ENCODE measurements at places on chromosomes 6 and 20.

DNA sequence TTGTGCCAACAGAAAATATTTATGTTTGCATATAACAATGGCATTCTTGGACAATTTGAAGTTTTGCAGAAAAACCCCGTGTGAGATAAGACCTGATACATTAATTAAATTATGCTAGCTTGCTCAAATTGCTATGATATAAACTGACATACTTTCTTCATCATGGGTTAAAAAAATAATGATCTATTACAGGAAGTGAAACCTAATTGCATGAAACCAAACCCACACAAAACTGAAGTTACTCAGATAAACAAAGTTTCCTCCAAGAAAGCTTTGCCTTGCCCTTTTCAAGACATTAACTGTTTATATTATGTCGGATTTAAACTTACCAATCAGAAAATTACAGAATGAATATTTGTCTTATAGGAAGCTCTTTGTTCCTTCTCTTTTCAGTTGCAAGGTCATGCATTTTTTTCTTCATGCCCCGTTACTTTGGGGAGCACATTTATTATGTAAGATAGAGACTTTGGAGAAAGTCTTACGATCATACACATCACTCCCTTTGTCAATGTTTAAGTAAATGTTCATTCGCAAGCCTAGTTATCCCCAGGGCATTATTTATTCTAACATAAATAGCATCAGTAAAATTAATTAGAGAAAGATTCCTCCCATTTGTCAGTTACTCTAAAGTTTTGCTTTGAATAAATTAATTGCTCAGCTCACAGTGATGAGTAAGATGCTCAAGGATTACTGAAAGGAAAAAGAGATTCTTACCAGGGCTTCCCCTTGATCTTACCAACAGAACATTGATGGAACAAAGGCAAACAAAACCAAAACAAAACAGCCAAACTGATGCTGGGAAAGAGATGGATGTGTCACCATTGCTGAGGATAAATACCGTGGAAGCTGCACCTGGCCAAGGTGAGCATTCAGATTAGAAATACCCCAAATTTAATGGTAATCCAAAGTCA, 14.8 kb upstream of the TMEM244 start:
- DNase-seq, result no peak

DNA sequence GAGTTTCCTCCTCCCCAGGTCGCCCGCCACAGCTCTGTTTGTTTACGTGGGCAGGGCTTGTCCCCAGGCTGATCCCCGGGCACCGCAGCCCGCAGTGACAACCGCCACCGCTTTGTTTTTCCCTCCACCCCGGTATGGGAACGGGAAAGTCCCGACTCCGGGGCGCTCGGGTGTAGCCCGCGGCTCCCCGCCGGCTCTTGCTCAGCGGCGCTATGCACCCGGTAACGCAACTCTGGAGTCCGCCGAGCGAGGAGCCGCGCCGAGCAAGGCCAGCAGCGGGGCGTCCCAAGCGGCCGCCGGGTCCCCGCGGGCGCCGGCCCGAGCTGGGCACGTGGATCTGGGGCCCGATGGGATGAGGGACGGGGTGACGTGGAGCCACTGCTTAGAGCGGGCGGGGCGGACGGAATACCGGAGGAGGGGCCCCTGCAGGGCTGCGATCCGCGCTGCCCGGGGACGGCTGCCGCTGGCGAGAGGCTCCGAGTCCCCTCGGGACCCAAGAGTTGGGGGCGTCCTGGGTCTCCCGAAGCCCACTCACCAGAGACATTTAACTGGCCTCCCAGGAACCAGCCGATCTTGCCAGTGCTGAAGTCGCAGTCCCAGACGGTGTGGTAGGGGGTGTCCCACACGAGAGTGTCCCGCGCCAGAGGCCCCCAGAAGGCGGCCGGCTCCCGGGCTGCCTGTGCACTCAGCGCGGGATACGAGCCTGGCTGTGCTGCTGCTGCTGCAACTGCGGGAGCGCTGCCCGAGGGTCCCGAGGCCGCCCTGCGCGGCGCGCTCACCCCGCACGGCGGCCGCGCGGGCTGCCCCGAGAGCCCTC, 497 bp downstream of the ACSS1 start:
- DNase-seq, result peak; percentile 68

DNA sequence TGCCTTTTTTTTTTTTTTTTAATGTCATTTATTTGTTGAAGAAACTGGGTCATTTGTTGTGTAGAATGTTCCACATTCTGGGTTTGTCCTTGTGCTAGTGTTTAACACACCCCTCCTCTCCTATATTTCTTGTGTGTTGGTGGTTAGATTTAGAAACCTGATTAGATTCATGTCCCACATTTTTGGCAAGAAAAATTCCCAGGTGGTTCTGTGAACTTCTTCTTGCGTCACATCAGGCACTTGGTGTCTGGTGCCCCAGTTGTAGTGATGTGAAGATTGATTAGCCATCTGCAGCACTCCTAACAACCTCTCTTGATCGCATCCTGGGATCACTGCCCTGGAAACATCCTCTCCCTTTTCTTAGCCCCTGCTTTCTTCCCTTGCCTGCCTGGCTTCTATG, 7.8 kb downstream of the PIGT start:
- no peak for DNase-seq

- no peak for DNase-seq
Measured at GRCh38 chr6:129419324-129419723, 290.7 kb downstream of the ARHGAP18 start.

GRCh38 chr6:84892671-84893070, 128.3 kb upstream of the TBX18 start:
- no peak for DNase-seq

- no peak for DNase-seq
Measured at GRCh38 chr6:136753624-136754023, 38.7 kb downstream of the MAP3K5 start.

- DNase-seq, result no peak
Measured at GRCh38 chr6:126650931-126651330, 311.0 kb downstream of the CENPW start.

DNA sequence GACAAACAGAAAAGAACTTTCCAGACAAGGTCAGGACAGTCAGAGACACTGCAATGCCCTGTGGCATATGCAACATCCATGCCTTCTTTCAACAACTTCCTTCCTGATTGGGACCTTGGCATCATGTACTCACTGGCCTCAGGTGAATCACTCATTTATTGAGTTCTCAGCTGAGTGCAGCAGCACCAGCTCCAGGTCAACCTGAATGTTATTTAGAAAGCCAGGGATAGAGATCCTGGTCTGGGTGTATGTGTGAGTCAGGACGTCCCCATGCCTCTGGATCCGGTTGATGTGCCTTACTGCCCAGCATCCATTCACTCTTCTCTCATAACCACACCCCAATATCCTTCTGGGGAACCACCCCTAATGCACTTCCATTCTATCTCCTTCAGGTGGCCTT, 54.4 kb downstream of the SNRNP48 start:
- DNase-seq, result no peak

- no peak for DNase-seq
Measured at GRCh38 chr6:37083243-37084138, 78.0 kb downstream of the FGD2 start.

GRCh38 chr6:95581073-95581472, 3.7 kb downstream of the MANEA start:
- no peak for DNase-seq
